Kasumi-1 (cell line): ENCODE measurements at places on chromosomes 7 and 10.

DNA sequence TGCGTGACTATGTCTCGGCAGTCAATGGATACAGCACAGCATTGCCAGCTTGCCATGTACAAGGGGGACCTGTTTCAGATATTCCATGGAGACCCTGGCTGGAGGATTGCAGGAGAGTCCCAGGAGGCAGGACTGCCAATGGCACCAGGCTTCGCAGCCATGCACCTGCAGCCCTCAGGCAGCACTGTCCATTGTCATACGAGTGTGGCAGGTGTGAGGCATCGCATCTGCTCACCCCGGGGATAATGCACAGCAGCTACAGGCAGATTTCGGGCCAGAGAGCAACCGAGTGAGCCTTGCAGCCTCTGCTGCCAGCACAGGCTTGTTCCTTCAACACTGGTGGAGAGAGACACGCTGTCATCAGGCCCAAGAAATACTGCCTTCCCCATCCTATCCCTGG lies 415.1 kb downstream of the PAXIP1 start:
- no peak for DNase-seq

GRCh38 chr7:47374538-47374937 lies 207.4 kb downstream of the TNS3 start:
- no peak for DNase-seq

- DNase-seq = no peak
Measured at GRCh38 chr10:73914036-73914435, 3.1 kb downstream of the PLAU start.

GRCh38 chr7:123650595-123650994 lies 5.1 kb upstream of the LMOD2 start:
- no peak for DNase-seq

DNA sequence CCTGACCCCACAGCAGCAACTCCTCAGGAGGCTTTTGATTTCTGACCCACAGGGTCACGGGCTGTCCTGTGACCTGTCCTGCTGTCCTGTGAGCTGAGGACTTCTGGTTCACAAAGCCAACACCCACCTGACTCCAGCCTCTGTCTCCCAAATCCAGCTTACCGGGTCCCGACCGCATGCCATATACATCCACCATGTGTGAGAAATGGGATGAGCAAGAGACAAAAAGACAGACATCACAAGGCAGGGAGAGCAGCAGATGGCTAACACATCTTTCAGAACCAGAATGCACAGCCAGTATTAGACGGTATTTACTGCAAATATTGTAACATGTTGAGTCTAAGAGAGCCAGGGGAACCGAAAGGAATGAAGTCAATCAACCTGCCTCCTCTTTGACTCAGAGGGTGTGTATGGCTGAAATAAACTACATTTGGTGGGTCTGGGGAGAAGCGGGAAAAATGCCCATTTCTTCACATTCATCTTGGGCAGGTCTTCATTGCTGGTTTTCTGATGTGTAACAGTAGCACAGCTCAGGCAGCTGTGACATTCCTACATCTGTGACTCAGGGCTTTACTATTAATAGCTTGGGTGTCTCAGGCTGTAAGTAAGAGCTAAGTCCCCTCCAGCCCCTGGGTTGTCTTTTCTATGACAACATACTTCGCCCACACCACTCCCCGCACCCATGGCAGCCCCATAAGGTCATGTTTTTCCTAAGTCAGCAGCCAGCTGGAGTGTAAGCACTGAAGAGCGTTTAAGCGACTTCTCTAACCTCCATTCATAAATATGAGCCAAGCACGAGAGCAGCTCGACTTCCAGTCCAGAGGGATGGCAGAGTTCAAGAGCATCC lies 25.0 kb downstream of the ABLIM1 start:
- DNase-seq = no peak

DNA sequence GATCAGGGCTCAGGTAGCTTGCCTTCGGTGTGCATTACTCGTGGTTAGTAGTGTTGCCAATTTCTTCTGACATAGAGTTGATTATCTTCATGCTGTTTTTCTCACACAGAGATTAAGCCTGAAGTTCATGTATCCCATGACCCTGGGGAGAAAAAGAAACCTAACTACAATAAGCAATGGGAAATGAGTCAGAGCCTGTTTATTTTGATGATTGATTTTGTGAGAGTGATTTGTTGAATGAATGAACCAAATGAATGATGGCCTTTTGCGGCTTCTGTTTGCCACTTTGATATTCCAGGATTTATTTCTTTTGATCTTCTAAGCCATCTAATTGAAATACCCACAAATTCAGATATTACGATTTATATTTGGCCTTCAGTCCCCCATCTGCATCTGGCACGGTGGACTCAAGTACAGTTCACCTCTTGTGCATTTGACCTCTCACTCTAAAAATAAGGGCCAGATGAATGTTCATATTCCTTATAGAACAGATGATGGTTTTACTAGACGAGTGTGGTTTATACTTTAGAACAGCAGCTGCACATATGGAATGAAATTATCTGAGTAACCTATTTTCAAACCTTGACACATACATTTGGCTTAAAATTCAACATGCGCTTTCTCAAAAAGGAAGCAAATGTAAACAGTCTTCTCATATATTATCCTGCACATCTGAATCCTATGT lies 110.7 kb downstream of the PLCE1 start:
- peak; percentile 7 for DNase-seq
